ENCODE measurements at places on chromosomes 11 and 22.

DNA sequence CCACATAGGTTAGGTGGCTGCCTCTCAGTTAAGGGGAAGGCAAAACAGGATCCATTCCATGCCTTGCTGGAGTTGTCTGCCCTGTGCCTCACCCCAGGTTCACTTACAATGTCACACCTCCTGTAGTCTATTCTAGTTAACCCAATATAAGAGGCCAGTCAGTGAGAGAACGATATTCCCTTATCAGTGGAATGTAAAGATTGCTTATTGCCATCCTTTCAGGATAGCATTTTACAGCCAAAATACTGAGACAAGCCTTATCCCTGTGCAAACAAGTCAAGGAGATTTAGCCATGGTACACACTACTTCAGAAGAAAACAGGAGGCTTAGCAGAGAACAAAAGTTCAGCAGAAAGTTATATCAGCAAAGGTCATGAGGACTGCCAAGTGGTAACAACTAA is 5.5 kb downstream of the CYP2R1 start:
- DNase-seq = no peak

DNA sequence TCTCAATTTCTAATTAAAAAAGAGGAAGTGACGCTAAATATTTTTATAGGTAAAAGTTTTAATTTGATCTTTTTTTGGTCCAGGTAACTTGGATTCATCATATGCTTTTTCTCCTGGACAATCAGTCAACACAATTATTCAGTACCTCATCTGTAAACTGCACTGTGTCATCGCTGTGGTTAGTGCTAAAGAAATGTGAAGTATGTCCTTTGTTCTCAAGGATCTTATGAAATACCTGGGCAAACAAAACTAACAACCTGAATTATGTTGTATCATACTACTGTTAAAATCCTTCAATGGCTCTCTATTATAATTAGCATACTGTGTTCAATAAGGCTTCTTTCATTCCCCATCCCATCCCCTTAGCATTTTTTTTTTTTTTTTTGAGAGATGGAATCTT is 19.9 kb upstream of the SCN3B start:
- DNase-seq = no peak

DNA sequence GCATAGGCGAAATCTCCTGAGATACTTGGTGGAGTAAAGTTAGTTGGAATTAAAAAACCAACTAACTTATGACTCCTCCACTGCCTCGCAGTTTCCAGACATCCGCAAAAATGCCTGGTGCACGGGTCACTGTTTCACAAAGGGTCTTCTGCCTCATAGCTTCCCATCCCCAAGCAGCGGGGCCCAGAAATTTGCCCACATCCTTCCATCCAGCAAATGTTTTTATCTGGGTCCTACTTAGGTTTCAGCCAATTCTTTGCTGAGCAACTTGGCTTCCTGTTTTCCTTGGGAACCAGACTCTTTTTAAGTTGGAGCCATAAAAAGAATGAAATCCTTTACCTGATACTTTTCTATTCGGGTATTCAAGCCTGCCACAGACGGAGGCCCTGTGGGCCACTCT is 36.2 kb downstream of the FZD4 start:
- DNase-seq = no peak

DNA sequence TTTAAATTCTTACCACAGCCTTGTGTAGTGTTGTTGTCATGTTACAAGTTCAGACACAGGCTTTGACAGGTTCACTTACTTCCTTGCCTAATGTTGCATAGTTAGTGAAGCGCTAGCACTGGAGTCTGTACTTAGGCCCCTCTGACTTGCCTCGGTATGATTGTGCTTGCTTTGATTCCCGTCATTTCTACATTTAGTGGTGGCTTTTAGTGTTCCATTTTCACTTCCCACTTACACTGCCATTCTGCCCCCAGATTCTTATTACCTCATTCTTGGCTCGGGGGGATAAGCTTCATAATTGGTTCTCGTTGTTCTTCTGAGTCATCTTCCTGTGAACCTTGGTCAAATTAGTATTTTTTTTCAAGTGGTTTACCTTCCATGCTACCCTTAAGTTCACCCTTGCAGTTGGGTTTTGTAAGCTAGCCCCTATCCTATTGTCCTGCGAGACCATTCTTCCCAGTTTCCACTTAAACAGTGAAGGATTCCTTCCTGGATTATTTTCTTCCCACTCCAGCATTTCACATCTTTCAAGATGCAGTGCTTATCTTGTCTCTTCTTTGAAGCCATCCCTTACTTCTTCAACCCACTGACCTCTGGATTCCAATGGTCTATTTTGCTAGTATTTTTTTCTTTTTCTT is 68.7 kb downstream of the DDX10 start:
- no peak for DNase-seq

DNA sequence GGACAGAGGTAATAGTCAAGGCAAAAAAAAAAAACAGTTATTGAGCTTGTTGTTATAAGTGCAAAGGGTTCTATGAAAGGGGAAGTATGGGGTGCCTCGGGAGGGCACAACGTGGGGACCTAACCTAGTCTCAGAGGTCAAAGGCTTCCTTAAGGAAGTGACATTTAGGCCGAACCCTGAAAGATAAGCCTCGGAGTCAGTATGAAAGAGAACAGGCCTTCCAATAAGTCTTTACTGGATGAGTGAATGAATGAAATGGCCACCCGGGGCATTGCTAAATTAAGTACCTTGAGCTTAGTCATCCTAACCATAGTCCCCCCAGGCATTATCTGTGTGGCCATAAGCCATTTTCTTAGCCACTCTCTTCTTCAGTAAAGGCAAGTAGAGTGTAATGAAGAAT is 19.7 kb downstream of the FLI1 start:
- DNase-seq = no peak

DNA sequence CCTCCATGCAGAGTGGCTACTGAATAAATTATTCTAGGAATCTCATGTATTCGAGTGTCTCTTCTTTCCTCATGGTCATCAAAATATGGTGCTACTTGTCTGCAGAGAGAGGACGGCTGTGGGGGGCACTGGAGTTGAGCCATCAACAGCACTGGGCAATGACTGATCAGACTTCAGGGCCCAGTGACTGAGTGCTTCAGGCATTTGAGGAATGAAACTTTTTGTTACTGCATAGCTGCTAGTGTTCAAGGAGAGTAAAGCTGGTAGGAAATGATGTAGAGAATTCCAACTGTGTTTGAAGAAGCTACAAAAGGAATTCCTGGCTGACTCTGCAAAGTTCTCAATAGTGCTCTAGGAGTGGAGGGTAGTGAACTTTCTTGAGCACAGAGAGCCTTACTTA is 277.7 kb downstream of the CADM1 start:
- no peak for DNase-seq
